Temporal lobe (tissue), 4 donors: ENCODE measurements at places on chromosomes 13 and 19. TPM values are rescaled to one million over a fixed set of nuclear protein-coding genes. Genes with fewer than 3 reads are reported as not detected.

Gene ZNF878
- total RNA-seq: 0.25 TPM

Gene NFIX
- 185 TPM for total RNA-seq

Gene SLC6A16
- total RNA-seq: 0.49 TPM

Gene B3GNT3
- not detected for total RNA-seq

Gene MEF2B
- not detected for total RNA-seq

Gene AMER2
- 129 TPM for total RNA-seq

Gene IZUMO2
- not detected for total RNA-seq

Gene PCDH8
- 52.6 TPM for total RNA-seq

Gene OR7C1
- total RNA-seq: not detected

Gene TINCR
- 0.49 TPM for total RNA-seq

Gene ZNF540
- 16.2 TPM for total RNA-seq

Gene FXYD3
- total RNA-seq: not detected

Gene PALM3
- 4.9 TPM for total RNA-seq

Gene NACC1
- 11.6 TPM for total RNA-seq

Gene C19orf81
- total RNA-seq: not detected

Gene UHRF1
- total RNA-seq: 4.7 TPM

Gene ZNF546
- 14.0 TPM for total RNA-seq

Gene CYP2A7
- total RNA-seq: not detected

Gene PROZ
- not detected for total RNA-seq

Gene SAE1
- 73.5 TPM for total RNA-seq

Gene FLT3LG
- total RNA-seq: 0.25 TPM

Gene KMT5C
- total RNA-seq: 5.9 TPM

Gene SSBP4
- 52.1 TPM for total RNA-seq

Gene CRB3
- 0.25 TPM for total RNA-seq

Gene LRRC4B
- total RNA-seq: 67.4 TPM

Gene MCEMP1
- total RNA-seq: not detected

Gene ICAM5
- total RNA-seq: 5.4 TPM

Gene WDR88
- total RNA-seq: not detected

Gene KHSRP
- total RNA-seq: 120 TPM

Gene MISP
- under 0.01 TPM for total RNA-seq

Gene CYP4F2
- not detected for total RNA-seq

Gene METTL21C
- total RNA-seq: not detected

Gene SYT5
- total RNA-seq: 84.8 TPM

Gene SLC46A3
- 2.2 TPM for total RNA-seq

Gene GPR12
- 38.6 TPM for total RNA-seq

Gene MATK
- 16.0 TPM for total RNA-seq

Gene CLEC17A
- total RNA-seq: not detected

Gene SYNE4
- under 0.01 TPM for total RNA-seq

Gene TEX29
- total RNA-seq: not detected

Gene PSG2
- not detected for total RNA-seq

Gene SPRED3
- 2.0 TPM for total RNA-seq

Gene SHISA7
- 7.1 TPM for total RNA-seq

Gene TDRD3
- 31.5 TPM for total RNA-seq

Gene ZNF90
- 3.0 TPM for total RNA-seq

Gene USPL1
- total RNA-seq: 36.9 TPM

Gene WASF3
- total RNA-seq: 20.9 TPM

Gene PLK5
- total RNA-seq: 0.74 TPM

Gene IRGC
- total RNA-seq: not detected

Gene IFNL1
- not detected for total RNA-seq

Gene C19orf85
- total RNA-seq: not detected

Gene ANO8
- total RNA-seq: 30.7 TPM

Gene LENG1
- total RNA-seq: 4.7 TPM

Gene PCDH17
- total RNA-seq: 84.8 TPM

Gene KRTDAP
- total RNA-seq: 0.49 TPM

Gene TCF3
- 19.4 TPM for total RNA-seq

Gene C19orf67
- total RNA-seq: not detected

Gene DPF1
- total RNA-seq: 35.4 TPM

Gene LILRB5
- 0.25 TPM for total RNA-seq

Gene LGALS4
- not detected for total RNA-seq

Gene RETN
- total RNA-seq: 0.98 TPM
